Neural crest cell (in vitro differentiated cells): ENCODE measurements at places on chromosomes 5 and 9. TPM values are rescaled to one million over a fixed set of nuclear protein-coding genes. Genes with fewer than 3 reads are reported as not detected.

Gene GNA14
- total RNA-seq, result not detected in 2 replicates

Gene GPRIN1
- total RNA-seq, result 35.9 and 39.0 TPM in 2 replicates

Gene PLAC8L1
- total RNA-seq, result 1.8 and 3.3 TPM in 2 replicates

Gene ZNF608
- total RNA-seq, result 106 and 107 TPM in 2 replicates

Gene LEAP2
- total RNA-seq, result 2.9 and 3.1 TPM in 2 replicates

Gene IFNA5
- not detected in 2 replicates for total RNA-seq

Gene MLANA
- not detected in 2 replicates for total RNA-seq

DNA sequence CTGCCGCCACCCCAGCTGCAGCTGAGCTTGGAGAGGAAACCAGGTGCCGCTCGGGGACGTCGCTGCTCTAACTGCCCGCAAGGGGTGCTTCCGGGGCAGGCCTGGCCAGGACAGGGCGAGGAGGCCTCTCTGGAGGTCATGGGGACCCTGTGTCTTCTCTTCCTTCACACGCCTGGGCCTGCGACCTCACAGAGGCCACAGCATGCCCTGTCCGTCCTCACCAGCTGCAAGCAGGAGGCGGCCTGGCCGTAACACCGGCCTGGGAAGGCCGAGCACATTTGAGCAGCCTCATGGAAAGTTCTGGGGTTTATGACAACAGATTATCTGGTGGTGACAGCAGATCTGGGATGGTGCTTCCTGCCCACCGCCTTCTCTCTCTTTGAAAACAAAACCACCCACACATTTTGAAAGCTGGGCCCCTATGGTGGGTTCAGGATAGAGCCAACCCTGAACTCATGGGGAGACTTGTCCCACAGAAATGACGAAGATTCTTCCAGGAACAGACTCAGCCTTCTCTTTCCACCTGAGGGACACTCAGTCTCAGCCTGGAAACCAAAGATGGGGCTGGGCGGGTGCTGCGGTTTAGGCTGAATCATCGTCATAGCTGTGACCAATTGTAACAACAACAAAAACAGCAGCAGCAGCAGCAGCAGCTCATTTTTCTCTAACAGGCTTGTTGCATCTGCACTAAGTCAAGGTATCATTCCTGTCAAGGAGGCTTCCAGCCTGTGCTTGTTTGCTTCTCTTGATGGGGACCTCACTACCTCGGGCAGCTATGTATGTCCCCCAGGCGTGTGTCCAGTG is 99.6 kb upstream of the RAPGEF1 start:
- H3K27me3 ChIP-seq, result no peaks in the 10 kb centered on the region
- no peaks in the 10 kb centered on the region for H3K36me3 ChIP-seq
- H3K4me1 ChIP-seq, result peaks cover 4% of the 10 kb centered on the region
- no peak overlapping the region for H3K27ac ChIP-seq
- no peak for DNase-seq

- DNase-seq, result no peak
- H3K4me3 ChIP-seq, result no peak overlapping the region
- H3K36me3 ChIP-seq, result no peaks in the 10 kb centered on the region
- no peak overlapping the region for H3K27ac ChIP-seq
- H3K27me3 ChIP-seq, result no peaks in the 10 kb centered on the region
These were observed 14.5 kb downstream of the PLPP1 start for GRCh38 chr5:55520117-55520839.

DNA sequence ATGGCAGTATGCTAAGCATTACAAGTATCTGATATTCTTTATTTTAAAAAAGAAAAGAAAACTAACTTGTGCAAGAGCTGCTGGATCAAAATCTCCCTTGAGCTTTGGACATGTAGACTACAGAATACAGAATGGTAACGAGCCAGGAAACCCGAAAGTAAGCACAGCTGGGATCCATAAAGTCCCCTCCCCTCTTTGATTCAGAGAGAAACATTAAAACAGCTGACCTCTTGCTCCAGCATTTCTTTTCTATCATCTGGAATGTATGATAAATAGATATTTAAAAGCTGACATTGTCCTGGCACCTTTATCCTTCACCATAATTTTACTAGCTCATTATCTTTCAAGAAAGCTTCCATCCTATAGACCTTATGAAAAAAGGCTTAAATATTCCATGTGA is 28.2 kb upstream of the LPAR1 start:
- no peak overlapping the region for H3K27ac ChIP-seq
- no peak overlapping the region for H3K4me3 ChIP-seq
- H3K36me3 ChIP-seq, result no peaks in the 10 kb centered on the region
- no peak for DNase-seq
- peaks cover 3% of the 10 kb centered on the region for H3K4me1 ChIP-seq

GRCh38 chr5:78765116-78765515 is 116.5 kb upstream of the LHFPL2 start:
- no peaks in the 10 kb centered on the region for H3K36me3 ChIP-seq
- H3K27me3 ChIP-seq, result no peaks in the 10 kb centered on the region
- no peaks in the 10 kb centered on the region for H3K4me1 ChIP-seq
- DNase-seq, result no peak
- H3K4me3 ChIP-seq, result no peak overlapping the region

GRCh38 chr5:111865356-111865755 is 108.4 kb upstream of the NREP start:
- H3K27me3 ChIP-seq, result peaks cover 2% of the 10 kb centered on the region
- no peak for DNase-seq
- H3K36me3 ChIP-seq, result no peaks in the 10 kb centered on the region
- no peaks in the 10 kb centered on the region for H3K4me1 ChIP-seq
- H3K27ac ChIP-seq, result no peak overlapping the region
- H3K4me3 ChIP-seq, result no peak overlapping the region

GRCh38 chr5:134594797-134595457 is 37.7 kb downstream of the SAR1B start:
- no peak overlapping the region for H3K27ac ChIP-seq
- no peaks in the 10 kb centered on the region for H3K4me1 ChIP-seq
- DNase-seq, result no peak
- no peak overlapping the region for H3K4me3 ChIP-seq

DNA sequence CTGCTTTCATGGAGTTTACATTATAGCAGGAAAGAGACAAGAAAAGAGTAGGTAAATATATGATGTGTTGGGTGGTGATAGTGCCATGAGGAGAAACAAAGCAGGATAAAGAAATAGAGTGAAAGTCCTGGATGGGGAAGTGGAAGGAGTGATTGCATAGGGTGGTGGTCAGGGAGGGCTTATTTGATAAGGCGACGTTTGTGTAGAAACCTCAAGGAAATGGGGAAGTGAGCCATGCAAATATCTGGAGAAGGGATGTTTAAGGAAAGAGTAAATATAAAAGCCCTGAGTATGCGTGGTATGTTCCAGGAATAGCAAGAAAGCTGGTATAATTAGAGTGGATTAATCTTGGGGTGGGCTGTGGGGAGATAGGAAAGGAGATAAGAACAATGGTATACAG is 134.7 kb upstream of the SV2C start:
- H3K4me3 ChIP-seq, result no peak overlapping the region
- no peaks in the 10 kb centered on the region for H3K27me3 ChIP-seq
- no peak for DNase-seq
- no peak overlapping the region for H3K27ac ChIP-seq
- peaks cover 23% of the 10 kb centered on the region for H3K4me1 ChIP-seq

- no peaks in the 10 kb centered on the region for H3K36me3 ChIP-seq
- no peaks in the 10 kb centered on the region for H3K27me3 ChIP-seq
- H3K4me1 ChIP-seq, result no peaks in the 10 kb centered on the region
- H3K27ac ChIP-seq, result no peak overlapping the region
These were observed 310.4 kb downstream of the ACTL7B start for GRCh38 chr9:108545436-108545835.

DNA sequence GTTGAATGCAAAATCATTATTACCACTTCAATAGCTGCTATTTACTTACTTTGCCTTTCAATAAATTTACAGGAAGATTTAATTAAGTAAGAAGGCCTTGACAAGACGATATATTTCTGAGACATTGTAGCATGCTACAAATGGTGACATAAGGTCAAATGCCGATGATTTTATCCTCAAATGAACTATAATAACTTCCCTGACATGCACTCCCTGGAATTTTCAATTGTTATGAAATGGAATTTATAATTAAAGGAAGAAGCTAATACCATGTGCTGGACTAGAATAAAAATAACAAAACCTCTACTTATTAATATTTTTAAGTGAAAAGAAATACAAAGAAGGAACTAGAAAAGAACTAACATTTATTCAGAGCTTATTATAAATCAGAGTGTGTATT is 30.2 kb upstream of the ITGA1 start:
- no peak overlapping the region for H3K4me3 ChIP-seq
- DNase-seq, result no peak
- H3K27me3 ChIP-seq, result no peaks in the 10 kb centered on the region

GRCh38 chr5:35303152-35303551 is 72.9 kb upstream of the PRLR start:
- H3K27ac ChIP-seq, result no peak overlapping the region
- peaks cover 4% of the 10 kb centered on the region for H3K4me1 ChIP-seq

GRCh38 chr5:151781201-151781600 is 9.4 kb downstream of the G3BP1 start:
- H3K4me1 ChIP-seq, result peaks cover 52% of the 10 kb centered on the region
- no peaks in the 10 kb centered on the region for H3K27me3 ChIP-seq
- H3K27ac ChIP-seq, result no peak overlapping the region
- no peak for DNase-seq
- no peak overlapping the region for H3K4me3 ChIP-seq

DNA sequence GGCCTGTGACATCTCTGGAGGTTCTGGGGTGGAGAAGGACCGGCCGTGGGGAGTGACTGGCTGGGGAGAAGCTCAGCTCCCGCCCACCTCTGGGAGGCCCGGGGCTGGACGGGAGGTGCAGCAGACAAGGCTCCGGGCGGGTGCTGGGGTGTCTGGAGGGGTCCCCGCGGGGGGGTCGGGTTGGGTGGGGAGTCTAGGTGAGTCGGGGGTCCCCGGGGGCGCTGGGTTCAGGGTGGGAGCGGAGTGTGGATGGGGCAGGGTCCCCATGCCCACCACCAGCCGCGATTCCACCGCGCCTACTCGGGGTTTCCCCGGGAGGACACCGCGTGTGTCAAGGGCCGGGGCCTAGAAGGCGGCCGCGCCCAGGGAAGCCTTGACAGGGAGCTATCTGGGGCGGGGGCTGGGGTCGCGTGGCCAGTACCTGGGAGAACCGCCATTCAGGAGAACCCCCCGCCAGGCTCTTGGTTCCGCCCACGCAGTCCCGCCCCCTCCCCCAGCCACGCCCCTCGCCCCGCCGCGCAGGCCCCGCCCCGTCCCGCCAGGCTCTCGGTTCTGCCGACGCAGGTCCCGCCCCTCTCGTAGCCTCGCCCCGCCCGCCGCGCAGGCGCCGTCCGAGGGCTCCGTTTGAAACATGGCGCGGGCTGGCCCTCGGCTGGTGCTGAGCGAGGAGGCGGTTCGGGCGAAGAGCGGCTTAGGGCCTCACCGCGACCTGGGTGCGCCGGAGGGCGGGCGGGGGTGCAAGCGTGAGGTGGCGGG is at the start of gene CEP72:
Gene CEP72 (plus strand): TSS at position 610 of the 756 bp plus-strand sequence. CDS start 22 bp downstream, at position 632.
- H3K4me3 ChIP-seq, result peak within 1 kb of the TSS; percentile 89
- H3K27ac ChIP-seq, result peak within 1 kb of the TSS; percentile 46
- peak; percentile 92 for DNase-seq
- no peaks in the 10 kb centered on the region for H3K27me3 ChIP-seq

GRCh38 chr5:5042806-5043205 is 97.3 kb upstream of the ADAMTS16 start:
- no peaks in the 10 kb centered on the region for H3K4me1 ChIP-seq
- peaks cover 16% of the 10 kb centered on the region for H3K27me3 ChIP-seq
- H3K27ac ChIP-seq, result no peak overlapping the region

DNA sequence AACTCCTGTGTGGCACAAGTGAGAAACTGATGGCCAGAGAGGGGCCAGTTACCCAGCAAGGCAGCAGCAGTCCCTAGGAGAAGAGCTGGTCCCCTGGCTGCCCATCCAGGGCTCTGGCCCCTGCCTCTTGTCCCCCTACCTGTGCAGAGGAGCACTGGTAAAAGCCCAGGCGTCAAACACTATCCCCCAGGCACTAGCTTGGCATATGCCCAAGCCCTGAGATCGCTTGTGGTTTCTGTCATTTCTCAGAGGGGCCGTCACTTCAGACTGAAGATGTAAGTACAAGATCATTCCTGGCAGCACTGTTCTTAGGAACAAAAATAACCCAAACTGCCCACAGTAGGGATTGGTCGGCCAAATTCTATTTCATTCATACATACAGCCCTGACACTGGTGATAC is 53.9 kb downstream of the COL15A1 start:
- H3K4me1 ChIP-seq, result peaks cover 17% of the 10 kb centered on the region
- no peak overlapping the region for H3K27ac ChIP-seq
- DNase-seq, result no peak
- no peaks in the 10 kb centered on the region for H3K36me3 ChIP-seq
- H3K4me3 ChIP-seq, result no peak overlapping the region

DNA sequence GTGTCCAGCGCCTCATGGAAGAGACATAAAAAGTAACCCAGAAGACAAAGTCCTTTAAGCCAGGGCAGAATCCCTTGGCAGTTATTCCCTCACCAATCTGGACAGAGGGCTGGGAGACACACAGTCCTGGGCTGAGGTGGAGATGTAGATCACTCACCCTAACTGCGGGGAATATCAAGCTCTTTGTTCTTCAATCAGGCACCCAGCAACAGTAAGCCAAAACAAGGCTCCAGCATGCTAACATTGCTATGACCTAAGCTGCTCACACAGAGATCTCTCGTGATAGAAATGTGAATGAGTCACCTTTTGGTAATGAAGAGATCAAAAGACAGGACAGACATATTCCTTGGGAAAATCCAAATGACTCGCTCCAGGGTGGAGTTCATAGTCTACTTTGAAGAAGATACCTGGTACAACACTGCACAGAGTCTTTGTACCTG is 101.3 kb downstream of the FBN2 start:
- no peak overlapping the region for H3K27ac ChIP-seq
- H3K4me1 ChIP-seq, result no peaks in the 10 kb centered on the region
- no peaks in the 10 kb centered on the region for H3K36me3 ChIP-seq
- no peak overlapping the region for H3K4me3 ChIP-seq
- no peak for DNase-seq
- H3K27me3 ChIP-seq, result no peaks in the 10 kb centered on the region

DNA sequence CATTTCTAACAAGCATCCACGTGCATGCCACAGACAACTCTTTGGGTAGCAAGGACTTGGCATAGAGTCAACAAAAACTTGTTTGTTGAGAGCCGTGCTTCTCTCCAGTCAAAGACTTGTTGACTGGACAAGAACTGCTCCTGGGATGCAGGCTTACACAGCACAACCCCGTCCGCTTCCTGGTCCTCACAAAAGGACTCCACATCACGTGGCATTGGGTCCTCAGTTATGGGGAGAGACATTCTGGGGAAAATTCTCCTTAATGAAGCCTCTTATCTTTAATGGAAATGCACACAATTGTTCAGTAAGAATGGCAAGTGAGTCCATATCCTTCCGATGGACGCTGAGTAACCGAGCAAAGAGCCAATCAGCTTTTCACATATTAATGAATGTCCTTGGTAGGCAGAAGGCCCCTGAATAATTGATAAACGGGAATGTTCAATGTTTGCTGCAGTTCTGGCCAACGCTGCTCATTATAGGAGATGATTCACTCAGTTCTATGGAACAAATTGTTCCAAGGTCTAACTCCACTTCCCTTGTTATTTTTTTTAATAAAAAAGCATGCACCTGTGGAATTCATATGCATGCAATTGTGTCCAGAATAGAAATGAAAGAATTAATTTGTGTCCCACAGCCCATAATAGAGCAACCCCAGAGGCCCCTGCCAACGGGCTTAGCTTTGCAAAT is 97.0 kb upstream of the ZNF366 start:
- no peaks in the 10 kb centered on the region for H3K27me3 ChIP-seq
- H3K4me3 ChIP-seq, result no peak overlapping the region
- no peak for DNase-seq
- peaks cover 12% of the 10 kb centered on the region for H3K4me1 ChIP-seq
- H3K27ac ChIP-seq, result no peak overlapping the region

GRCh38 chr5:94702729-94703128 is 84.3 kb downstream of the SLF1 start:
- no peak overlapping the region for H3K27ac ChIP-seq
- peaks cover 13% of the 10 kb centered on the region for H3K36me3 ChIP-seq
- DNase-seq, result no peak
- H3K27me3 ChIP-seq, result no peaks in the 10 kb centered on the region
- no peaks in the 10 kb centered on the region for H3K4me1 ChIP-seq
